ENCODE measurements at places on chromosomes 12 and 14. TPM values are rescaled to one million over a fixed set of nuclear protein-coding genes. Genes with fewer than 3 reads are reported as not detected.

Gene NTF3
- total RNA-seq = 0.08 TPM

Gene LRRC10
- total RNA-seq = not detected

Gene NTS
- total RNA-seq = not detected

Gene TEAD4
- total RNA-seq = 16.2 TPM

Gene ADCY4
- total RNA-seq = 0.88 TPM

Gene ST8SIA1
- under 0.01 TPM for total RNA-seq

Gene PAX9
- total RNA-seq = not detected

Gene OR4E2
- not detected for total RNA-seq

Gene GALNT9
- 0.13 TPM for total RNA-seq

Gene MYH6
- not detected for total RNA-seq

Gene CEP128
- 1.4 TPM for total RNA-seq

Gene NRIP2
- total RNA-seq = 1.0 TPM

Gene SERPINA3
- 66.7 TPM for total RNA-seq

Gene KRT83
- total RNA-seq = not detected

Gene C12orf43
- total RNA-seq = 14.1 TPM

Gene LIN7A
- total RNA-seq = 7.5 TPM

Gene ASB2
- not detected for total RNA-seq

Gene RPL36AL
- 205 TPM for total RNA-seq

Gene UBE3B
- total RNA-seq = 32.3 TPM

Gene IL31
- total RNA-seq = not detected

Gene ANO6
- total RNA-seq = 38.9 TPM

Gene RNASE1
- 1.7 TPM for total RNA-seq

Gene CLEC2A
- total RNA-seq = not detected

Gene AJUBA
- total RNA-seq = 17.0 TPM

Gene NANOG
- not detected for total RNA-seq

Gene CNTN1
- 1.7 TPM for total RNA-seq

Gene MIPOL1
- total RNA-seq = 6.6 TPM

Gene CDCA3
- total RNA-seq = 12.0 TPM

Gene ADAM20
- under 0.01 TPM for total RNA-seq

Gene CIDEB
- total RNA-seq = 0.16 TPM

Gene C14orf93
- 9.8 TPM for total RNA-seq

Gene NRXN3
- total RNA-seq = 1.8 TPM

Gene RNASE7
- not detected for total RNA-seq

Gene C1R
- 966 TPM for total RNA-seq

Gene ANO2
- under 0.01 TPM for total RNA-seq

Gene ACADS
- total RNA-seq = 15.0 TPM

Gene CHD8
- total RNA-seq = 45.3 TPM

Gene CABP1
- total RNA-seq = 0.88 TPM

Gene TTC7B
- total RNA-seq = 26.4 TPM

Gene PITPNM2
- 13.9 TPM for total RNA-seq

Gene NTN4
- total RNA-seq = 17.3 TPM

Gene ASIC1
- 14.3 TPM for total RNA-seq

Gene TAS2R31
- 0.39 TPM for total RNA-seq

Gene GNB3
- total RNA-seq = 0.39 TPM

Gene NUBPL
- 12.2 TPM for total RNA-seq

Gene NXPH4
- total RNA-seq = 7.5 TPM

Gene CCND2
- total RNA-seq = 67.9 TPM

Gene SOAT2
- total RNA-seq = not detected

Gene TMEM30B
- total RNA-seq = 0.16 TPM

Gene PLA2G1B
- not detected for total RNA-seq

Gene CCDC184
- 3.7 TPM for total RNA-seq

Gene LRRIQ1
- 0.48 TPM for total RNA-seq

Gene ITGA7
- total RNA-seq = 5.3 TPM

Gene SOX5
- total RNA-seq = 12.4 TPM

Gene OR10AD1
- not detected for total RNA-seq
